ENCODE measurements at places on chromosomes 11 and 22.

DNA sequence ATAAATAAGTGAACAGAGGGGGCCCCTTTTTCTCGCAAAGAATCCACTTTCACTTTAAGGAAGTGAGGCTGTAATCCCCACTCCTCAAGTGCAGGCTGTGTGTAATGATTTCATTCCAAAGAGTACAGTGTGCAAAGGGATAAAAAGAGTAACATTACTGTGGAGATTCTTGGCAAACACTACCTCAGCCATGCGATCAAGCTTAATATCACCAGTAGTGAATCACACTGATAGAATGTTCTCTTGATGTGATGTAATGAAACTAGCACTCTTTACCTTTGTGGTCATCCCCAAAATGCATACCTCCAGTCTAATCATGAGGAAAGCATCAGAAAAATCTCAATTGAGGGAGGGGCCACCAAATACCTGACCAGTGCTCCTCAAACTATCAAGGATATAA lies 246.1 kb upstream of the CHORDC1 start:
- no peak for DNase-seq

GRCh38 chr22:48096411-48096810 lies 1334.0 kb downstream of the TBC1D22A start:
- DNase-seq, result no peak

GRCh38 chr11:45267052-45267451 lies 19.1 kb downstream of the SYT13 start:
- DNase-seq, result no peak

GRCh38 chr11:121889931-121890330 lies 226.1 kb downstream of the BLID start:
- DNase-seq, result no peak

- DNase-seq, result no peak
Measured at GRCh38 chr11:19027829-19028595, 32.5 kb downstream of the MRGPRX2 start.

- DNase-seq, result no peak
Measured at GRCh38 chr11:72721689-72722049, 30.5 kb downstream of the ARAP1 start.

DNA sequence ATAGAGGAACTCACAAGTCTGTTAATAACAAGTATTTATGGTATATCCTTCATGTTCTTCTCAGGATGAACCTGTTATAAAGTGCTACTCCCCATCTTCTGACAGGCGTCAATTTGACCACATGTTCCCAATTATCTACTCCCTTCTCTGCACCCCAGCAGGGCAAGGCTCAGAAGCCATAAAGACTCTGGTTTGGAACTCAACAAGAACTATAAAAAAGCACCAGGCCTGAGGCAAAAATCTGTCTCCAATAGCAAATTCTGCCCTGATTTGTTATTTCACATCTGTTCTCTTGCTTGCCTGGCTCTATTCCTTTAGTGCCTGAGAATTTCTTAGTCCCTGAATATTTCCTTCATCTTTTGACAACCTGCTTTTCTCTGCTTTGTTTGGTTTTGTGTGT lies 618.2 kb upstream of the KIRREL3 start:
- DNase-seq, result no peak

- DNase-seq, result no peak
Measured at GRCh38 chr22:42357221-42357620, 75.0 kb downstream of the NFAM1 start.

DNA sequence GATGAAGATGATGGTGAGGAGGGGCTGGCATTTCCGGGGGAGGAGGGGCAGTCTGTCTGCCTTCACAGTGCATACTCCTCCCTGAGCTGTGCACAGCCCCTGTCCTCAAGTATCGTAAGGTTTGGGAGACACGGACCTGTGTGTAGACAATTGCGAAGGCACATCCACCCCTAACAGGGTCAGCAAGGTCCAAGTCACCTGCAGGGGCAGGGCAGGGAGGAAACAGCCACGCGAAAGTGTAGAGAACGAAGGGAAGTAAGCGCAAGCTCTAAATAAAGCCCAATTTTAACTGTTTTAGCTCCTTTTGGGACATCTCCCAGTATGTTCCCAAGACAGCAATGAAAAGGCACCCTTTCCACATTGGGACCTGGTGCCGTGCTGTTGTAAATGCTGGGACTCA lies 448.2 kb downstream of the TBC1D22A start:
- no peak for DNase-seq

DNA sequence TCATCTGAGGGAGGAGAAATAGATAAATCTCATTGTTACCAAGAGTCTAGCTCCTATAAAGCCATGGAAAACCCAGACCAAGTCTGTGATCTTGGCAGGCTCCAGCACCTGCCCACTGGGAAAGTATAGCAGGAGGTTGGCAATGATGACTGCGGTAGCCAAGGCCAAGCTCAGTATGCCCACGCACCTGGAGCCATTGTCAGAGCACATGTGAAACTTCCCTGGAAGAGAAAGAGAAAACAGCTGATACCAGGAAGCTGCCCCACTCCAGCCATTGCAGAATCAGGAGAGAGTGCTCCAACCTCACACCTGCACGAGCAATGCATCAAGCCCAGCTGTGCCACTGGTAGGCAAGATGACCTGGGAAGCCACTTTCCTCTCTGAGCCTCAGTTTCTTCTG lies 62.2 kb upstream of the HEPHL1 start:
- no peak for DNase-seq

- DNase-seq, result no peak
Measured at GRCh38 chr11:89493431-89493830, 2.3 kb upstream of the NOX4 start.

DNA sequence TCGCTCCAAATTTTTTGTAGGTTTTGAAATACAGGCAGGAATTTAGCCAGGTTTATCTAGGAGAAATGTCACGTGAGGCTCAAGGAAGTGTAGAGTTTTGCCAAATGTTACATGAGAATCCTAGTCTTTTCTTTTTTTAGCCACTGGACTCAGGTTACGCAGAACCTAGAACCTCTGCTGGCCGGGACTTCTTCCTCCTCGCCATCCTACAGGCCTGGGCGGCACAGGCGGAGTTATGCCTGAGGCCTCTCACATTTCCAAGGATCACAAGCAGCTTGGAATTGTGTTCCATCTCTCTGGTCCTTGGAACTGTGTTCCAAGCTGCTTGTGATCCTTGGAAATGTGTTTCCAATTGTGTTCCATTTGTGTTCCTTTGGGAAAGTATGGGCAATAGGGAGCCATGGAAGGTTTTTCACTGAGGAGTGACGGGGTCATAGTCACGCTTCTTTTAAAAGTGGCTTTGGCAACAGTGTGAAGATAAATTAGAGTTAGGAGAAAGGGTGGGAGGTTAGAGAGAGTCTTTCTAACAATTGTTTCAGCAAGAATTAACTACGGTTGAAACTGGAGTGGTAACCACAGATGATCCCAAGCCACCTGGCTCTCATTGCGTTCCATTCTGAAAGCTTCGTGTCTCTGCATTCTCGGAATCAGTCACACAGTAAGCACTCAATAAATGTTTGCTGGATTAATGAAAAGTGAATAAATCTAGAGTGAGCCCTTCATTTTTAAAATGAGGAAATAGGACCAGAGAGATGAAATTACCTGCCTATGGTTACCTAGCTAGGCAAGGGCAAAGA lies 12.5 kb upstream of the POU2AF1 start:
- no peak for DNase-seq

DNA sequence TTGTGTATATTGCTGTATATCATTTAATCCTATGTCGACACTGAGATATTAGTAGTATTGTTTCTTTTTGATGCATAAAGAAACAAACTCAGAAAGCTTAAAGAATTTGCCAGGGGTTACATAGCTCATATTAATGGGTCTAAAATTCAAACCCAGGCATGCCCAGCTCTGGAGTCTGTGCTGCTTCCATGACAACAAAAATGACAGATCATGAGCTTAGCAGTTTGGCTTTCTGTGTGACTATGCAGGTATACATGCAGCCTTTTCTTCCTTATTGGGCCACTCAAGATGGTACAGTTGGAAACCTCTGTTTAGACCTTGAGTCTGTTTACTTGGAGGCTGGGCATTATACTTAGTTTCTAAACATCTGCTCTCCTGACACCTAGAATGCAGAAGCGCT lies 220.5 kb upstream of the TENM4 start:
- DNase-seq, result no peak

GRCh38 chr11:63698976-63699733 lies 17.9 kb downstream of the RTN3 start:
- DNase-seq, result no peak

DNA sequence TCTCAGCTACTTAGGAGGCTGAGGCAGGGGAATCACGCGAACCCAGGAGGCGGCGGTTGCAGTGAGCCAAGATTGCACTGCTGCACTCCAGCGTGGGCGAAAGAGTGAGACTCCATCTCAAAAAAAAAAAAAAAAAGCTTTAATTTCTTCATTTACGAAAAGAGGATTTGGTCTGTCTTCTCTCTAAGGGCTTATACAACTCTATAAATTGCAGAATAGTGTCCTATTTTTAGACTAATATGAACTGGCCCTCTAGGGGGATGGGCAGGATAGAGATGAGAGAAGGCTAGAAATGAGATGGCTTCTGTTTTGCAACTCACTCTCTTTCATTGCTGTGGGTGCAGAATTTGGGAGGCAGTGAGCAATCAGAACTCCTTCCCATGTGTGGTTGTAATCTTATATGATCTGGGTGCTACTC lies 11.3 kb downstream of the MAML2 start:
- no peak for DNase-seq

DNA sequence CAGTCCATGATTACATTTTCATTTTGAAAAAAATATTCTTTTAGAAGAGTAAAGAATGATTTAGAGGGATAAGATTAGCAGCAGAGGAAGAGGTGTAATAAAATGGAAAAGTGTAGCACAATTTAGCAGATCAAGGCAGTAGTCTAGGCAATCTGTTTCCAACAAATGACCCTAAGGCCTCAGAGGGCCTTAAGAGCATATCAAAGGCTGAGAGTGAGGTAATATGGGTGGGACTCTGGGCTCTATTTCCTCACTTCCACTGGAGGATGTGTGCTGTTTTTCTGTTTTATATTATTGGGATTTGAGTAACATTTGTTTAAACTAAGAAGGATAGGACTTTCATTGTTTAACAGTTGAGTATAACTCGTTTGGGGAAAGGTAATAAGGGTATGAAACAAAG lies 28.8 kb downstream of the CCDC81 start:
- DNase-seq, result no peak

Data from stimulated activated CD8-positive, alpha-beta memory T cell treated with anti-CD3 and anti-CD28 coated beads, Interleukin-4, amount 100 ng/mL, for 1 hour (primary cell).